ENCODE measurements at places on chromosomes 5 and 9. TPM values are rescaled to one million over a fixed set of nuclear protein-coding genes. Genes with fewer than 3 reads are reported as not detected.

The MYMK gene
- total RNA-seq: not detected

The PCDHB14 gene
- total RNA-seq: 0.15 TPM

DNA sequence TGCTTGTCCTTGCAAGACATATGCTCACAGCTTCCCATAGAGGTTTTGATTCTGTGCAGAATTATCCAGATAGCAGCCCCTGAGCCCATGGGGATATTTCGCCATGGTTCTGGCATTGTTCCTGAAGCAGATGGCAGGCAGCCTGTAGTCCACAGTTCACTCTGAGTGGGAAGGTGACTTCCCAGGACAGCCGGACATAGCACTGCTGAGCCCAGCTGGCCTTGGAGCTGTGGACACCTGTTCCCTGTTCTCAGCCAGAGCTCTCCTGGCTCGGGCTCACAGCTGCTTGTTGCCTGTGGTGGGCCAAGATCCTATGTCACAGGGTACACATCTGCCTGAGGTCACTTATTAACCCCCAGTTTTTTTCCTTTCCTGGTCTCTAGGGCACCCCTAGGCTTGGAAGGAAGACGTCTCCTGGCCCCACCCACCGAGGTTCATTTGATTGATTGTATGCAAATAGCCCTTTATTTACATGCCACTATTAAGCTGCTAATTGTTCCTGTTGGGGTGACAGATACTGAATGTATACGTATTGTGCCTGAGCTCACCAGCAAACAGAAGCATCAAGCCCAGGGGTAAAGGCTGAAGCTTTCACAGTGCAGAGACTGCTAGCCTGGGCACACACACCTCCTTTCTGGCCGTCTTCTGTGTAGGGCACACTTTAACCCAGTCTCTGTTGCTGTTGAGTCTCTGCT lies 96.6 kb upstream of the DMRT1 start:
- H3K36me3 ChIP-seq: no peaks in the 10 kb centered on the region
- no peak for DNase-seq
- no peak overlapping the region for H3K4me3 ChIP-seq
- H3K4me1 ChIP-seq: peaks cover 28% of the 10 kb centered on the region
- no peak overlapping the region for H3K27ac ChIP-seq
- no peaks in the 10 kb centered on the region for H3K27me3 ChIP-seq

GRCh38 chr9:113515862-113516261 lies 52.3 kb downstream of the RGS3 start:
- peaks cover 96% of the 10 kb centered on the region for H3K4me1 ChIP-seq
- no peak overlapping the region for H3K4me3 ChIP-seq
- no peaks in the 10 kb centered on the region for H3K27me3 ChIP-seq
- H3K27ac ChIP-seq: no peak overlapping the region
- no peak for DNase-seq
- H3K36me3 ChIP-seq: no peaks in the 10 kb centered on the region

The ANKRA2 gene
- total RNA-seq: 59.4 TPM

The PCDHGB4 gene
- total RNA-seq: 0.19 TPM

- no peaks in the 10 kb centered on the region for H3K4me1 ChIP-seq
- no peak for DNase-seq
- no peak overlapping the region for H3K27ac ChIP-seq
- no peak overlapping the region for H3K4me3 ChIP-seq
Observed at GRCh38 chr9:106879439-106879882, 16.5 kb downstream of the ZNF462 start.

GRCh38 chr5:90014420-90014819 lies 395.1 kb downstream of the CETN3 start:
- no peaks in the 10 kb centered on the region for H3K36me3 ChIP-seq
- no peaks in the 10 kb centered on the region for H3K27me3 ChIP-seq
- no peak overlapping the region for H3K4me3 ChIP-seq
- H3K27ac ChIP-seq: no peak overlapping the region

GRCh38 chr5:123044926-123045617 lies 8.5 kb upstream of the PPIC start:
- DNase-seq: no peak
- no peaks in the 10 kb centered on the region for H3K27me3 ChIP-seq
- no peaks in the 10 kb centered on the region for H3K36me3 ChIP-seq
- no peaks in the 10 kb centered on the region for H3K4me1 ChIP-seq

- no peak overlapping the region for H3K4me3 ChIP-seq
- no peak overlapping the region for H3K27ac ChIP-seq
- H3K27me3 ChIP-seq: no peaks in the 10 kb centered on the region
- H3K4me1 ChIP-seq: no peaks in the 10 kb centered on the region
- H3K36me3 ChIP-seq: no peaks in the 10 kb centered on the region
- no peak for DNase-seq
Observed at GRCh38 chr9:112570671-112571167, 84.1 kb downstream of the KIAA1958 start.

- H3K4me1 ChIP-seq: no peaks in the 10 kb centered on the region
- no peak for DNase-seq
- H3K36me3 ChIP-seq: no peaks in the 10 kb centered on the region
- no peaks in the 10 kb centered on the region for H3K27me3 ChIP-seq
Observed at GRCh38 chr5:128559300-128560297, 21.6 kb upstream of the FBN2 start.

DNA sequence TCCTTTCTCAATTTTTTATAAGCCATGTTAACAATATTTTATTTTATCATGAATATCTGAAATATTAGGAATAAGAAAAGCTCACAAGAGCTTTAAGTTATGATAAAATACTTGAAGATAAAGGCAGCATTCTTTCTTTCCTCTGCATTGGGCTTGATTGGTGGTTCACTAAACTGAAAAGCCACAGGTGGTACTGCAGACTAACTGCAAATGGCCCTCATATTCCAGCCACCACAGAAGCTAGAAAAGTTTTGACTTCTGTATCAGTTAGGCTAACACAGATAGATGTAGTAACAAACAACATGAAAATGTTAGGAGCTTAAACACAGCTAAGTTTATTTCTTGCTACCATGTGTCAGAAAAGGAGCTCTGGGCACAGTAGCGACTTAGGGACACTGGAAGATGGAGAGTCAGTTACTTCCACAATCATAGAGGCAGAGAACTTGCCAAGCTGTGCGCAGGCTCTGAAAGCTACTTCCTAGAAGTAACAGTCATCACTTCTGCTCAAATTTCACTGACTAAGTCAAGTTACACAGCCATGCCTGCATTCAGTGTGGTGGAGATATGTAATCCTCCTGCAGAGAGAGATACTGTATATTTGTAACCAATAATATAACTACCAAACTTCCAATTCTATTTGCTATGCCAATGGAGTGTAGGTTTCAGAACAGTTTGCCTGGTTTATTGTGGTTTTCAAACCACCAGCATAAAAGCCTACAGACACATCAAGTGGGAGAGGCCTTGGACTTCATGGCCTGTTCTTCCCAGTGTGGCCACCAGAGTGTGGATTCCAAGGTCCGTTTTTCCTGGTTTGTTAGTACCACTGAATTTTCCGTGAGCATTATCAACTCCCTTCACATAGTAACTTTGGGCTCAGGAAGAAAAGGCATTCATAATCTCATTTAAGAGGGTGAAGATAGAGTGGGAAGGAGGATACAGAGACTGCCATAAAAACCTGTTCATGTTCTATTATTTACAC lies 268.3 kb downstream of the PJA2 start:
- DNase-seq: no peak
- H3K4me1 ChIP-seq: no peaks in the 10 kb centered on the region
- no peak overlapping the region for H3K4me3 ChIP-seq
- H3K27ac ChIP-seq: no peak overlapping the region
- H3K27me3 ChIP-seq: no peaks in the 10 kb centered on the region
- H3K36me3 ChIP-seq: no peaks in the 10 kb centered on the region

- H3K27ac ChIP-seq: no peak overlapping the region
- H3K36me3 ChIP-seq: no peaks in the 10 kb centered on the region
- H3K4me3 ChIP-seq: no peak overlapping the region
- H3K4me1 ChIP-seq: no peaks in the 10 kb centered on the region
- DNase-seq: no peak
Observed at GRCh38 chr5:120151181-120151580, 312.9 kb upstream of the PRR16 start.

DNA sequence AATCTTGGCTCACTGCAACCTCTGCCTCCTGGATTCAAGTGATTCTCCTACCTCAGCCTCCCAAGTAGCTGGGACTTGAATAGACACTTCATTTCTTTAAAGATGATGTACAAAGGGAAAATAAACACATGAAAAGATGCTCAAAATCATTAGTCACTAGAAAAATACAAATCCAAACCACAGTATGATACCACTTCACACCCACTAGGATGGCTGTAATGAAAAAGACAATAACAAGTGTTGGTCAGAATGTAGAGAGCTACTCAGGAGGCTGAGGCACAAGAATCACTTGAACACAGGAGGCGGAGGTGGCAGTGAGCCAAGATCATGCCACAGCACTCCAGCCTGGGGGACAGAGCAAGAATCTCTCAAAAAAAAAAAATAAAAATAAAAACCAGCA lies 13.0 kb downstream of the F2RL2 start:
- no peaks in the 10 kb centered on the region for H3K27me3 ChIP-seq
- no peak overlapping the region for H3K4me3 ChIP-seq
- no peak for DNase-seq
- H3K36me3 ChIP-seq: peaks cover 43% of the 10 kb centered on the region
- peaks cover 16% of the 10 kb centered on the region for H3K4me1 ChIP-seq

GRCh38 chr9:13083963-13084528 lies 195.4 kb downstream of the MPDZ start:
- no peaks in the 10 kb centered on the region for H3K36me3 ChIP-seq
- no peak overlapping the region for H3K27ac ChIP-seq
- H3K4me3 ChIP-seq: no peak overlapping the region
- no peak for DNase-seq

DNA sequence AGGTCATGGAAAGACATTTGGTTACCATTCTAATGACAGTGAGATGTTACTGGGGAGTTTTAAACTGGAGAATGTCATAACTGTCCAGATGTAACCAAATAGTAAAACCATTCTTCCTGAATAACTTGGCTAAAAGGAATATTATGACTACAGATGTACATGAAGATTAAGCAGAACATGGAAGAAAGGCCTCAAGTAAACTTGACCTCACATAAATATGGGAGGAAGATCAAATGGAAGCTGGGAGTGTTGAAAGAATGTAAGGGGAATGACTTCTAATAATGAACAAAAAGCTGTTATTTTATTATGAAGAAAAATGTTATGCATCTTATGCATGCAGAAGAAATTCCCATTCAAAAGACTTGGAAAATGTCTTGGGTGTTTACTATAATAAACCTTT lies 107.7 kb upstream of the CDKN2B start:
- H3K36me3 ChIP-seq: no peaks in the 10 kb centered on the region
- H3K27ac ChIP-seq: no peak overlapping the region
- H3K4me1 ChIP-seq: peaks cover 6% of the 10 kb centered on the region
- no peak for DNase-seq
- H3K27me3 ChIP-seq: no peaks in the 10 kb centered on the region

DNA sequence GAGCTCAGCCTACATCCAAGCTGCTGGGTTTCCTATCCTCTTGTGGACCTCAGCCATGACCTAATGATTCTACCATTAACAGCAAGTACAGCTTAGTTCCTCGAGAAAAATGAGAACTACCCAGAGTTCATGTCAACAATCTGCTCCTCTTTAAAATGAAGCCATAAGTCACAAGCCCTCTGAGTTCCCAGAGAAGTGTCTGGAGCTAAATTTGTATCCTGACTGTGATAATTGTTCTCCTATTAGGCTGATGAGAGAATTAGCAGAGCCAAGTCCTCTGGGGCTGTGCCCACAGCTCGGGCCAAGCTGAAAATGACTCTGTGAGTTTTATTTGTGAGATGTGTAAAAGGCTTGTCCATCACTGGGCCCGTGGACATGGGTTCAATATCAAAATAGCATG lies 145.1 kb upstream of the SMIM23 start:
- no peaks in the 10 kb centered on the region for H3K36me3 ChIP-seq
- no peak overlapping the region for H3K27ac ChIP-seq
- no peak for DNase-seq
- no peaks in the 10 kb centered on the region for H3K27me3 ChIP-seq
- no peaks in the 10 kb centered on the region for H3K4me1 ChIP-seq

The CNTFR gene
- total RNA-seq: not detected

DNA sequence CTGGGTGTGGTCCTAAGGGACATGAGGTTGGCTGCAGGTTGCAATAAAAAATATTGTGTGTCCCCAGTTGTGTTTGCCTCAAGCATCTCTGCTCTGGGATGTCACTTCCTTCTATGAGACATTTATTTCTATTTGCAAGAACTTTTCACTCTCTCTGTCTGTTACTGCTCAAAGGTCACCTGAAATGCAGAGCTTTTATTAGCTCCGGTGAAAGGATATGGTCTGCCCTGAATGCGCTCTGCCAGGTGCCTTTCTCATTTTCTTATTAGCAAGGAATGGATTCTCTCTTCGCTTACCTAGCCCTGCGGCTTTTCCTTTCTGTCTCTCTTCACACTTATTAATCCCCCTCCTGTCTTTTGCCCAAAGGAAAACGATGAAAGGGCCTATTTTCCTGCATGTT lies 526.1 kb downstream of the TMEM38B start:
- H3K27me3 ChIP-seq: no peaks in the 10 kb centered on the region
- H3K36me3 ChIP-seq: no peaks in the 10 kb centered on the region
- no peak overlapping the region for H3K27ac ChIP-seq
- DNase-seq: no peak
- no peaks in the 10 kb centered on the region for H3K4me1 ChIP-seq

The KIAA0825 gene
- total RNA-seq: 2.1 TPM

GRCh38 chr5:180071531-180072255 lies at the start of gene RNF130:
Gene RNF130, minus strand, starts transcription at chr5:180071759. Its CDS starts 57 bp downstream, at chr5:180071702.
- H3K4me1 ChIP-seq: peaks cover 22% of the 10 kb centered on the region
- no peaks in the 10 kb centered on the region for H3K36me3 ChIP-seq
- peak within 1 kb of the TSS; percentile 37 for H3K4me3 ChIP-seq

The GABRA6 gene
- not detected for total RNA-seq

DNA sequence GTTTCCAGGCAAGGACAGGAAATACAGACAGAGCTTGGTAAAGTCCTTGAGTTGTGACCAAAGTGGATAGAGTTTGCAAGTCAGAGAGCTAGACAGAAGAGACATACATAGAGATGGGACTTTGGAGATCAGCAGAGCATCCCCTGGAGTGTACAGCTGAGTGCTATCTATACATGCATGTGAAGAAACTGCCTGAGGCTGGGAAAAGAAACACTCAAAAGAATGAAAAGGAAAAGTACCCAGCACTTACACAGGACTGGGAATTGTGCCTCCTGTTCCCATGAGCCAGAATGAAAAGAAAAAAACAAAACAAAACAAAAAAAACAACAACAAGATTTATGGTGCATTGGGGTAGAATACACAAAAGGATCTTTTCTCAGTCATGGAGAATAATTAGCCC lies 606.4 kb downstream of the ZNF608 start:
- H3K27ac ChIP-seq: no peak overlapping the region
- no peaks in the 10 kb centered on the region for H3K4me1 ChIP-seq
- no peak for DNase-seq
- no peaks in the 10 kb centered on the region for H3K27me3 ChIP-seq

DNA sequence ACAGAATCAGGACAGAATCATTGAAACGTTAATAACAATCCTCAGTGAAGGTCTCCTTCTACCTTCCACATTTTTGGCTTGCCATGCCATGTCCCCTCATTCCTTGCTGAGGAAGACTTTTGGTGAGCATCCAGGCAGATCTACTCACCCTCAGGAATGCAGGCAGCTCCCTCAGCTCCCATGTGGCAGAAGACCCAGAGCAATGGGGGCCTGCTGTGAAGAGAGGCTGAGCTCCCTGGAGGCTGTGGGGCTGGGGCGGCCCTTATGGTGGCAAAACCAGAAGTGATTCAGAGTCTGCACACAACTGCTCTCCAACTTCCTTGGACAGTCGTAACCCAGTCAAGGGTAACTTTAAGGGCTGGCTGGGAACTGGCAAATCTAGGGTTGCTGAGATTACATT lies 247.2 kb upstream of the EFNA5 start:
- no peak for DNase-seq
- H3K4me3 ChIP-seq: no peak overlapping the region
- H3K4me1 ChIP-seq: no peaks in the 10 kb centered on the region
- H3K36me3 ChIP-seq: no peaks in the 10 kb centered on the region
- no peaks in the 10 kb centered on the region for H3K27me3 ChIP-seq

- no peaks in the 10 kb centered on the region for H3K4me1 ChIP-seq
- H3K36me3 ChIP-seq: peaks cover 27% of the 10 kb centered on the region
- no peak overlapping the region for H3K4me3 ChIP-seq
- DNase-seq: no peak
- no peaks in the 10 kb centered on the region for H3K27me3 ChIP-seq
Observed at GRCh38 chr5:41796061-41796460, 74.2 kb downstream of the OXCT1 start.
